ENCODE measurements at places on chromosomes 4 and X.

DNA sequence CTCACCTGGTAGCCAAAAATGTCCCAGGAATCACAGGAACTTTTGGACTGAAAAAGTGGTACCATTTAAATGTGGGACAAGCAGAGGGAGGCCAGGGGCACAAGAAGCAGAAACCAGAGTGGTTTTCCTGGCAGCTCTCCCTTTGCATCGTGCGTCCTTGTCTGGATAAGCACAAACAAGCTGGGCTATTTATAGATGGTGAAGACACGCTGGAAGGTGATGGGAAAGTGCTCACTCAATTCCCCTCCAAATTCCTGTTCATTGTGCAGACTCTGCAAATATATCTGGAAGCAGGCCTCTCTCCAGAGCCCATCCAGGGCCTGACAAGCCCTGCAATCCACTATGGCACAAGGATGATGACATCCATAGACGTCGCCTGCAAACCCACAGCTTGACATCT lies 63.6 kb upstream of the MAP3K15 start:
- no peak for DNase-seq

- DNase-seq = no peak
These were observed 30.5 kb downstream of the STARD8 start for GRCh38 chrX:68677998-68678397.

DNA sequence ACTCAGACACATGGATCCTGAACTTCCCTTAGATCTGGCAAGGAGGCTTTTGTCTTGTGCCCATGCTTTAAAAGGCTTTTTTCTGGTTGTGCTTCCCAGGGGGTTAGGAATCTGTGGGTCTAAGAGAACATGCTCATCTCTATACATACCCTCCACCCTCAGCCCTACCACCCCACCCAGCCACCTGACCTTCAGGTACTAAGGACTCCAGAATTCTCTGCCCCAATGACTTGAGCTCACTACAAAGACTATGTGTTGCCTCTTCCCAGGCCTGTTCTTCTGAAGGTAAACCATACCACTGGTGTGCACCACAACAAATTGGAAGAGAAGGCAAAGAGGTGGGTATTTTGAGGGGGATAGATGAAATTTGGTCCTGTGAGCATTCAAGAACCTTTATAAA lies 167.3 kb upstream of the ETNPPL start:
- DNase-seq = no peak

- DNase-seq = no peak
These were observed 180.3 kb upstream of the KLHL4 start for GRCh38 chrX:87337267-87337666.

GRCh38 chrX:48958635-48959094 lies 1.3 kb upstream of the OTUD5 start:
- no peak for DNase-seq

- DNase-seq = no peak
These were observed 106.6 kb upstream of the ATP6AP2 start for GRCh38 chrX:40474205-40474626.

DNA sequence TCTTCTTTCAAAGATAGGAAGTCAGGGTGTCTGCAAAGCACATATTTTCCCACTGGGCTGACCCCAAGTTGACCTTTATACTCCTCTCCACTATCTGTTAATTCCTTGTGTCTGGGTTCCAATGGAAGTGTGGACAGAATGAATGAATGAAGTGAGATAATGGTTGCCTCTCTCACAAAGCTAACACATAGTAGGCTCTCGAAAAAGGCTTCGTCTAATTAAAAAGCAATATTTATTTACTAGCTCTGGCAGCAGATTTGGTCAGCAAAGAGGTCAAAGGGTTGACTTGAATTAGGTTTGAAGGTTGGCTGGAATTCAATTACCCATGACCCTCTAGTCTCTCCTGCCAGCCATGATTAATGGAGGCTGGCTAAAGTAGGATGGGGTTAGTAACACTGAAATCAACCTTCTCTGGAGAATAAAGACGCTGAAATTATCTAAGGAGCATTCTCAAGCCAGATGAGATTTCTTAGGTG lies 280.3 kb upstream of the KLF3 start:
- DNase-seq = no peak

DNA sequence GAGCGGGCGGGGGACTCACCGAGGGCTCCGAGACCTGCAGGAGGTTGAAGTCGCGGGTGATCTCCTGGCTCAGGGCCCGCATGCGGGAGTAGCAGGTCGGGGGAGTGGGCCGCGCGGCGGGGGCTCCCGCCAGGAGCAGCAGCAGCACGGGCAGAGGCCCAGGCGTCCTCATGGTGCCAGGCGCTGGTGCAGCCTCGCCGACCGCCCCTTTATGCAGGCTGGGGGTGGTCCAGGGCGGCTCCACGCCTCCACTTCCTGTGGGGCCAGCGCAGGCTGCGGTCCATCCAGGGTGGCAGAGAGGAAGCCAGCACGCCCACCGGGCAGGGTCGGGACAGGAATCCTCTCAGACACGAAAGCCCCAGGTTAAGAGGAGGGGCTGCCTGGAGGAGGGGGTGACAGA lies at the start of gene CYTL1:
Gene CYTL1 (minus strand): TSS at position 185 of the 400 bp plus-strand sequence. CDS start 13 bp downstream, at position 172.
- DNase-seq = no peak

GRCh38 chr4:61896634-61897033 lies 696.5 kb downstream of the ADGRL3 start:
- DNase-seq = no peak

- DNase-seq = no peak
These were observed 229.9 kb downstream of the SOX3 start for GRCh38 chrX:140274811-140275525.

DNA sequence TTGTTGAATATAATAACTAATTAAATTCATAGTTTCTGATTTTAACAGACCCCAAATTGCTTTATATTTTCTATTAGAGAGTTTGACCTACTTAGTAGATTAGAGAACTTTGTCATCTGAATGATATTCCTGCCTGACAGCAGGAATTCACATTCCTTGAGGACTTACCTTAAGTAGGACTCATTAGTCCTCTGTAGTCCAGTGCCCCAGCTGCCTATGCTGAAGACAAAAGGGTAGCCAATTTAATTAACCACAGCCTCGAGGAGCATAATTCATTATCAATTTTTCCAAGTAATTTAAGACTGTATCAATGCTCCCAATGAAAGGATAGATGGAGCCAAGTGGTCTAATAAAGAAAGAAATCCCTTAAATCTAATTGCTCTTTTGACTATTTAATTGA lies 1405.0 kb upstream of the IGFBP7 start:
- no peak for DNase-seq

DNA sequence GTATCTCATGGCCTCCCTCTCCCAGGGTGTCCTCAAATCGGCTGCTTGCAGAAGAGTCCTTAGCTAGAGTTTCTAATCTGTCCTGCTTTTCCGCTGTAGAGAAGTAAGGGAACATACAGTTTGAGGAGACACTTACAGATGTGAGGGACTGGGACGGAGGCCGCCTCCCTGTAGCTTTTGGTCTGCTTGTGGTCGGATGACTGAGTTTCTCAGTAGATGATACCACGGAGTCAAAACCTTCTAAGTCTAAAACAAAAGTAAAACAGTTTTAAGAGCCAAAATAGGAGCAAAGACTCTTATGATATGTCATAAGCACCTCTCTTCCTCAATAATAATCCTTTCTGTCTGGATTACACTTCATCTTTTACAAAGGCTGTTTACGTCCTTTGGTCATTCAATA lies 34.5 kb upstream of the MAP3K15 start:
- no peak for DNase-seq

GRCh38 chr4:126604268-126604867 lies 1028.4 kb upstream of the INTU start:
- DNase-seq = no peak

DNA sequence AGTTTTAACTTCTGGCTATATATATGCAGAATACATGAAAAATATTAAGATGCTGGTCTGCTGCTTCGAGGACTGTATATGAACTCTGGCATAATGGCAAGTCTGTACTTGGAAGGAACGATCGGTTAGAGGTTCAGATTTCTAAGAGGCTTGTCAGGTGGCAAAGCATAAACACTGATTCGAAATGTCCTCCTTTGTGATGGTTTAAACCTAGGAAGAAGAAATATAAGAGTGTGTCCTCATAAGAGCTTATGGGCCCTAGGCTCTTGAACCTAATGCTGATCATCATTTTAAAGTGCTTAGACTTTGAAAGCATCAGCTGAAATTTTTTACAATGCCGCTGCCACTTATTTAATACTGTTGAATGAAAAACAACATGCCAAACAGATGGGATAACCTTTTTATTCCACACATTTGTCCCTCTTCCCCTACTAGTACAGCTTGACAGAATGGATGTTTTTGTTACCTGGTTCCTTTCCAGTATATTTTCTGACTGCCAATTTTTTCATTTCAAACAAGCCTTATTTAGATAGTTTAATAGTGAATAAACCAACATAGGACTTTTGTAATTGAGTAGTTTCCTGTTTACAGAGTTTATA lies 8.8 kb downstream of the SPRY1 start:
- DNase-seq = no peak

GRCh38 chrX:123964156-123964834 lies 2.8 kb downstream of the STAG2 start:
- no peak for DNase-seq

GRCh38 chr4:5112333-5113095 lies 61.2 kb downstream of the STK32B start:
- DNase-seq = no peak

GRCh38 chr4:65358914-65359313 lies 311.4 kb downstream of the EPHA5 start:
- no peak for DNase-seq

DNA sequence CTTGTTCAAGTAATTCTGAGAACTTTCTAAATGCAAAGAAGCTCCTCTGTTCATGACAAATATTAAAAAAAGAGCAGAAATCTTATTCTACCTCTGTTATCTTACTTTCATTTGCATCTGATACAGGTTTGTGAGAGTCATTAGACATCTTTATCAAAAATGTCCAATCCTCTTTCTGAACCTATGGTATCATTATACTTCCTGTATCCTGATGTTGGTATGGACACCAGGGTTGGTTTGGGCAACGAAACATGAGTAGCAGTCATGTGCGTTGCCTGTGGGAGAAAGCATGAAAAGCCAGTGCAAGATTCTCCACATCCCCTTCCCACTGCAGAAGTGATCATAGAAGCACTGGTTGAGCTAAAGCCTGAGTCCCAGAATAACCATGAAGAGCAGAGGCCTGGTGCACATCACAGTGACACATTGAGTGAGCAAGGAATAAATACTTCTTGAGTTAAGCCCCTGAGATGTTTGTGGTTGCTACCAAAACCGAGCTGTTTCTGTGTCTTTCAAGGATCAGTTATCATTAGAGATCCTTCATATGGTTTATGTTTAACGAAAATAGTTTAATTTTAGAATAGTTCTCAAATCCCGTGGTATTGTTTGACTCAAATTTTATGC lies 197.2 kb downstream of the BANK1 start:
- DNase-seq = no peak

DNA sequence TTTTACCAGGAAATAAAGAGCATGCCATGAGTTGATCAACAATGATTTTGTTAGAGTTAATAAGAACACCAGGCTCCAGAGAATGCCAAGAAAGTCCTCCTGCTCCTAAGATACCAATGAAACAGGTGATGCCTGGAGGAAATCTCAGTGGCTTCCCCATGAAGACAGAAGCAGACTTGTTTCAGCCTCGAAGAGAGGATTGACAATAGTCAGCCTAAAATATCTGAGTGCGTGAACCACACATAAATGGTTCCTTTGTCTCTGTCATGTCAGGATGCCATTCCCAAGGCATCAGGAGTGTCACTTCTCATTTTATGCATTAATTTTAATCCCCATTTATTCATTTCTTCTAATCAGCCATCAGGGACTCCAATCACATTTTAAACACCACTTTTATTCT lies 69.6 kb downstream of the PHOX2B start:
- DNase-seq = no peak

DNA sequence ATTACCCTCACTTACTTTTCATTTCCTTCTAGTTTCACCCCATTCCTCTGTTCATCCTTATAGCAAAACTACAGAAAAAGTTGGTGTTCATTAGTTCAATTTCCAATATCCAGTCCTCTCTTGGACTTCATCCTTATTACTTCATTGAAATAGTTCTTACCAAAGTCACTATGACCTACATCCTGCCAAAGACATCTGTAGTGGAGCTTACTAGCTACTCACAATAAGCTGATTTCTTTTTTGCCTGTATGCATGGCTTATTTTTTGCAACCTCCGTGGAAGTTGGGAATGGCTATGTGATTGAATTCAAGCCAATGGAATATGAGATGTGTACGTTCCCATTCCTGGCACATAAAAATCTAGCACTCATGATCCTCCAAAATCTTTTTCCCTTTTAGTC lies 4.6 kb upstream of the CDKL2 start:
- DNase-seq = no peak

DNA sequence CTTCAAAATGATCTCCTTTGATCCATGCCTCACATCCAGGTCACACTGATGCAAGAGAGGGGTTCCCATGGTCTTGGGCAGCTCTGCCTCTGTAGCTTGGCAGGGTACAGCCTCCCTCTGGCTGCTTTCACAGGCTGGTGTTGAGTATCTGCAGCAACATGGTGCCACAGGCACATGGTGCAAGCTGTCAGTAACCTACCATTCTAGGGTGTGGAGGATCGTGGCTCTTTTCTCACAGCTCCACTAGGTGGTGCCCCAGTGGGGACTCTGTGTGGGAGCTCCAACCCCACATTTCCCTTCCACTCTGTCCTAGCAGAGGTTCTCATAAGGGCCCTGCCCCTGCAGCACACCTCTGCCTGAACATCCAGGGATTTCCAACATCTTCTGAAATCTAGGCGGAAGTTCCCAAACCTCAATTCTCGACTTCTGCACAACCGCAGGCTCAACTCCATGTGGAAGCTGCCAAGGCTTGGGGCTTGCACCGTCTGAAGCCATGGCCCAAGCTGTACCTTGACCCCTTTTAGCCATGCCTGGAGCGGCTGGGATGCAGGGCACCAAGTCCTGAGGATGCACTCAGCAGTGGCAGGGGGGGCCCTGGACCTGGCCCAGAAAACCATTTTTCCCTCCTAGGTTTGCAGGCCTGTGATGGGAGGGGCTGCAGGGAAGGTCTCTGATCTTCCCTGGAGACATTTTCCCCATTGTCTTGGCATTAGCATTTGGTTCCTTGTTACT lies 137.8 kb upstream of the NUDT6 start:
- DNase-seq = no peak

DNA sequence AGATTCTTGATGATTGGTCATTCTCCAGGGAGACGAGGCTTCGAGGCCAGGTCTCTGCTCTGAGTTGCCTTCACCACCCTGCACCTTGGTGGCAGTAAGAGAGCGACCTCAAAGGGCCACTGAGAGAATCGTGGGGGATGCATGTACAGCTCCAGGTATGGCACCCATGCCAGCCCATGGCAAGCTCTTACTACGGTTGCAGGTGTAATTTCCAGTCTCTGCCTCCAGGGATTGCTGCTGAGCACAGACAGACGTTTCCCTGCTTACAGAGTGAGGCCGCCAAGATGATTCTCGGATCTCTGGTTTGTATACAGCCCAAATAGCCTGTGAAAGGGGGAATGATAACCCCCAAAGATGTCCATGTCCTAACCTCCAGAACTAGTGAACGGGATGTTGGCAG lies 16.3 kb upstream of the DRD5 start:
- peak; percentile 14 for DNase-seq

- DNase-seq = peak; percentile 50
These were observed 143.3 kb downstream of the CAMK2D start for GRCh38 chr4:113618205-113618604.

DNA sequence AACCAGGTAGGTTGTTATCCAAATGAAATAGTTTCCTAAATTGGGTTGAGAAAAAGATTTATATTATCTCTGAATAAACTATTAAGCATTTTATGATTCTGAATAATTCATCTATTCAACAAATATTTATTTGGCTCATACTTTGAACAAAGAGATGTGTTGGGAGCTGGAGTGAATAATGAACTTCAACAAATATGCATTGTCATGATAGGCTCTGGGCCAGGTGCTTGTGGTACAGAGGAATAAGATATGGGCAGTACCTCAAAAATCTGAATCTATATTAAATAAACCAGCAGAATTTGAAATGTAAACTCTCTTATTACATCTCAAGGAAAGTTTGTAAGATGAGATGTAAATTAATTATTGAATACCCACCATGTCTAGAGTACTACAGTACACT lies 75.7 kb upstream of the DCLK2 start:
- no peak for DNase-seq
